ENCODE measurements at places on chromosomes 5 and 9.
A peak's percentile ranks its signal among the peaks of the same experiment; 100 is the strongest.

GRCh38 chr5:17340379-17340778 is 122.9 kb downstream of the BASP1 start:
- DNase-seq: no peak

GRCh38 chr9:76166526-76166925 is 227.7 kb downstream of the RFK start:
- peak; percentile 100 for DNase-seq

DNA sequence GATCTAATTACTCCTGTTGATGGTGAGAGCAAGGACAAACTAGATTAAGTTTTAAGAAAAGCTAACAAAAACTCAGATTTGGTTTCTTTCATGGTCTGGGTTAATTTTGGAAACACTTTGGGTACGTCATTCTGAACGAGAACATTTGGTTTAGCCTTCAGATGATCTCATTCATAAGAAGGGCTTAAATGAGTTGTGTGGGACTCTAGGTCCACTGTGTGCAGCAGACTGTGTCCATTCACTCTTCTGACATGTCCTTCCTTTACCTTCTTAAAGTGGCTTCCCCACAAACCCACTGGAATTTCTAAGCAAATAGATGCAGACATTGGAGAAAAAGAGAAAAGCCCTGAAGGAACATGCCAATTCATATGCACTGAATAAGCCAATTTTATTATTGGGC is 96.8 kb downstream of the FBXO4 start:
- DNase-seq: no peak

GRCh38 chr5:157233515-157233914 is 32.4 kb upstream of the CYFIP2 start:
- DNase-seq: no peak

- DNase-seq: no peak
These were observed 2.5 kb downstream of the TJP2 start for GRCh38 chr9:69176471-69177171.

DNA sequence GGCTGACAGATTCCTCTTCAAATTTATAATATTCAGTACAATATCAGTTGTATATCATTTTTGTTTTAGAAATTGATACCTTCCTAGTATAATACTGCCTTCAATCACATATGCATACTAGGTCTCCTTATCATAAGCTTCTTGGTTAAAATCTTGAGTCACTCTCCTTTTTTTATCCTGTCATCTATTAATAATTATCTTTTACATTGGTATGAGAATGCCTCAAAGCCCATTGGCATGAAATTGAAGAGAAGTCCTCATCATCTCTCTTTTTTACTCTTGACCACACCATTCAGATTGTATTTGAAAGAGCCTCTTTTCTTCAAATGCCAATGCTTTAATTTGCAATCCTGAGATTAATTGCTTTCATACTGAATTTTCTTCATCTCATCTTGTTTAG is 810.3 kb downstream of the BRINP1 start:
- DNase-seq: no peak

DNA sequence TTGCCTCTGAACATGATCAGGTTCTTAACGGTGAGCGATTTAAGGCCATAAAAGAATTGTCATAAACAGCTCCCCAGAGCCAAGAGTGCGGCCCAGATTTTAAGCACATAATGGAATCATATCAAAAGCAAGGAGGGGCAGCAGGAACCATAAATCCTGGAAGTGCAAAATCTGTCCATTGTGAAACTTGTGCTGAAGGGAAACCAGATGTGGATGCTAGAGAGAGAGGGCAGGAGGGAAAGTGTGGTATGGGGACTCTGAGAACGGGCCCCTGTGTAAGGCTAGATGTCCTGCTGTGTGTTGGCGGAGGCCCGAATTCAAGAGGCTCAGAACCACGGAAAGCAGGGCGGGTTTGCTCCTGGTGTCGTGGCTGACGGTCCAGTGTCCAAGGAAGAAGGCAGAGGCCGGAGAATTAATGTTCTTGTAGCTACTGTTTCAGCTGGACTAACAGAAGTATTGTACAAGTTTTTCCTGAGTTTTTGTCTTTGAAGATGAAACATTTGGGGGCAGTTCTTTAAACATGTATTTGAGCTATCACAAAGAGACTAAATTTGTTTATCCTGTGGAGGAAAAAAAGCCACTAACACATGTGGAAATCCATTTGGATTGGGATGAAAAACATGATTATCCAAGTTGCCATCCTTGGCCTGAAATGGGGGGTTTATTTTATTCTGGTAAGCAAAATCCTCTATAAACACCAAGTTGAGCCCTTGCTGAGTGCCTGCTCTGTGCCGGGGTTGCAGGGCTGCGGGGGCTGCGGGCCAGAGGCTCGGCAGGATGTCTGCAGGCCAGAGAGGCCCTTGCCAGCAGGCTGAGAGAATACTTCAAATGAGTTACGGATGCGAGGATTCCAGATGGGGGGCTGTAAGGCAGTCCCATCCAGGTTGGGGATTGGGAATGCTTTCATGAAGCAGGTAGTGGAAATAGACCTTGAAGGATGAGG is 9.2 kb upstream of the CXCL14 start:
- DNase-seq: no peak

DNA sequence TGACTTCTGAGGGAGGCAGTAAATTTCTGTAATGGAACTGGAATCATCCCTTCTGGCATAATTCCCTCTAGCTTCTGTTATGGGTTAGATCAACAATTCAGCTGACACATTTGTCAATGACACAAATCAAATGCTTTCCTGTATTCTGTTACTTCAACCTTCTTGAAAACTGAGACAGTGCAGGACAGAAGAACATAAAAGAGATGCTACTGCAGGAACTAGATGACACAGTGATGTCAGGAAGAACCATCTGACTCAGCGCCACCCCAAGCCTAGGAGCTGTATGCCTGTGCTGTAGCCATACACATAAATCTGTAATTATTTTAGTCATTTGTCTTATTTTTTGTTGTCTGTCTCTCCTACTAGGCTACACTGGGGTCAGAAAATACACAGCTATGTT is 18.2 kb upstream of the CEP120 start:
- no peak for DNase-seq

DNA sequence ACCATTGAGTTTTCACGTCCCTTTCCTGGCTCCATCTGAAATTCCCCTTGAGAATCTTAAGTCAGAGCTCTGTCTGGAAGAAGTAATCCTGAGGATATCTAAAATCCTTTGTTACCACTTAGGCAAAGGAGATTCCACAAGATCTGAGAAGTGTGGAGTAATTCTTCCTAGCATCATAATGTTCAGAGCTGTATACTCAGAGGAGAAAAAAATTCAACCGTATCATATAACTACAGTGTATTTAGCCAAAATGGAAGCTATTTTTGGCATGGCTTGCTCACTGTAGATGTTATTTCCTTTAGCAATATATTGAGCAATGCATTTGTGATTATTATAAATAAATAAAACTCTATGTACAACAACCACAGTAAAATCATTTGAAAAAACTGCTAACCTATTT is 1858.4 kb downstream of the EFNA5 start:
- no peak for DNase-seq

DNA sequence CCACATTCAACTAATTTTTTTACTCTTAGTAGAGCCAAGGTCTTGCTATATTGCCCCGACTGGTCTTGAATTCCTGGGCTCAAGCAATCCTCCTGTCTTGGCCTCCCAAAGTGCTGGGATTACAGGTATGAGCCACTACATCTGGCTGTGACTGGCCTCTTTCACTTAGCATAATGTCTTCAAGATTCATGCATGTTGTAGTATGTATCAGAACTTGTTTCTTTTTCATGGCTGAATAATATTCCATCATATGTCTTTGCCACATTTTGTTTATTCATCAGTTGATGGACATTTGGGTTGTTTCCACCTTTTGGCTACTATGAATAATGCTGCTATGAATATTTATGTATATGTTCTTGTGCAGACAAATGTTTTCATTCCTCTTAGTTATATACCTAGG is 12.8 kb upstream of the WHRN start:
- DNase-seq: no peak

GRCh38 chr9:28720746-28721145 is 1147.5 kb upstream of the C9orf72 start:
- DNase-seq: no peak

- DNase-seq: peak; percentile 64
These were observed 22.1 kb downstream of the PTCH1 start for GRCh38 chr9:95494416-95495371.

DNA sequence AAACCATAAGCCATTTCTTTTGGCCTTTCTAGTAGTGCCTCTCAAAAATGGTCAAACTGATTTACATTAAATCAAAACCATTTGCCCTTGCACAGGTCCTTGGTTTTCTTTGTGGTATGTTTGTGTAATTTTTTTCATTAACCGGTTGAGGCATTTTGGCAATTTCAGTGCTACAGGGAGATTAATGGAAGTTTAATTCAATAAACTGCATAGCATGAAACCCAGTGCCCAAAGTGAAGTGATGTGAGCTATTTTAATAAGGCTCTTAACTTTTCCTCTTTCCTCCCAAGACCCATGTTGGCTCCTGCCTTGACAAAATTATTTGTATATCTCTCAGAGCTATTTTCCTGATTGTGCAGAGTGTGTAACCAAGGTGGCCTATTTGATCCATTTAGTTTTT is 326.2 kb upstream of the SEMA6A start:
- no peak for DNase-seq
